Osteoblast (primary cell): ENCODE measurements at places on chromosomes 4 and X. TPM values are rescaled to one million over a fixed set of nuclear protein-coding genes. Genes with fewer than 3 reads are reported as not detected.

F11 gene
- total RNA-seq = not detected in 2 replicates

PRKG2 gene
- 0.72 and 0.88 TPM in 2 replicates for total RNA-seq

NDNF gene
- 9.8 and 11.5 TPM in 2 replicates for total RNA-seq

FAM133A gene
- total RNA-seq = 0.29 and 0.36 TPM in 2 replicates

RS1 gene
- total RNA-seq = not detected in 2 replicates

BOD1L1 gene
- 27.5 and 31.8 TPM in 2 replicates for total RNA-seq

GRCh38 chr4:102223461-102223860 is 121.8 kb downstream of the SLC39A8 start:
- DNase-seq = no peak

DNA sequence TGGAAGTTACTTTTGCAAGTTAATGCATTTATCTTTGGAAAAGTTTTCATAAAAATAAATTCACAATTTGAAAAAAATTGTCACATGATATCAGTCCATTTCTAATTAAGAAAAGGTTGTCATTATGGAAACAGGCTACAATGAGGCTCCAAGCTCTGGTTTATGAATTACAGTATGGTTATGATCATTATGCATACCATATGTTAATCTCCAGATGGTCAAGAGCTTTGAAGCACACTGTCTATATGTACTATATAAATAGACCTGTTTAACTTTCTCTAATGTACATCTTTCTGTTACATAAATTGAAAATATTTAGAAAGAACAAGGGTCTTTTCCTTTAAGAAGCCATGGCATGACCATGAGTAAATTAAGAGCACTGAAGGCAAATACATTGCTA is 2338.8 kb downstream of the PCDH7 start:
- no peak for DNase-seq

DNA sequence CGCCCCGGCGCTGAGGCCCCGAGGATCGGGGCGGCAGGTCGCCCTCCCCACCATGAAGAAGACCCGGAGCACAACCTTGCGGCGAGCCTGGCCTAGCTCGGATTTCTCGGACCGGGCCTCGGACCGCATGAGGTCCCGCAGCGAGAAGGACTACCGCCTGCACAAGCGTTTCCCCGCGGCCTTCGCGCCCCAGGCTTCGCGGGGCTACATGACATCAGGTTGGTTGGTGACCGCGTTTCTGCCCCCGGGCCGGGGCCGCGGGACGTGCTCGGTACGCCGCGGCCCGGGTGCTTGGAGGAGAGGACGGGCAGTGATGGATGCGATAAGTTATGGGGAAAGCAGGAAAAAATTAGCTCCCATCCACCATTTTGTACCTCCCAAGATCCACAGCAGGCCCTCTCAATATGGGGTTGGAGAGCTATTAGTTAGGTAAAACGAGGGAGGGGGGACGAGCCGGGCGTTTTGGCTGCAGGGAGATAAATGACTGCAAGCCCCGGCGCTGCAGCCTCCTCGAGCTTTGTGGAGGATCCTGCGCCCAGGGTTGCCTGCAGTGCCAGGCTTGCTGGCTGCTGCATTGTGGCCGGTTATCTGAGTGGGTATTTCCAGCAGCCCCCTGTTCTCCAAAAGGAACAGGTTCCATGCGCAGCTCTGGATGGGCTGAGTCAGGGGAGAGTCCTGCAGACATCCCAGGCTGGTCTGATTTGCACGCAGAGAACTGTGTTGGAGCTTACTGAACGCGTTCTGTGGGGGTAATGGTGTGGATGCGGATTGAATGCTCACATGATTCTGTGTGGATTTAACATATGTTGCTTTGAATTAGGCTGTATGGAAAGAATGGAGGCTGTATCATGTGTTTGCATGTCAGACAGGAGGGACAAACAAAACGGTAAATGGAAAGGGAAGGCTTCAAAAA is 1.9 kb downstream of the STOX2 start:
- peak; percentile 49 for DNase-seq

DNA sequence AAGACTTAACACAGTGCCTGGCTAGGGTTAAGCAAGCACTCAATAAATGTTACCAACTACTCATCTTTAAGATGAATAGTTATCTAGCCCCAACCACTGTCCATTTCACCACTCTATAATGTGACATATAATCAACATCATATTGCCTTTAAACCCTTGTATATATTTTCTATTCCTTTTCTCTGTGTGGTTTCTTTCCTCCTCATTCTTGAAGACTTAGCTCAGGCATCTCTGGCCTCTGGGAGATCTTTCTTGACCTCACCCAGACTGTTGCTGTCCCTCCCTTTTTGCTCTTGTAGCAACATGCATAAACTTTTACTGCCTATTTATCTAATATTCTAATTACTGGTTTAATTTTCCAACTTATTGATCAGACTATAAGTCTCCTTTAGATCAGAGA is 249.9 kb upstream of the MAB21L2 start:
- no peak for DNase-seq

GRCh38 chrX:22122510-22122909 is 90.4 kb downstream of the PHEX start:
- peak; percentile 73 for DNase-seq

- no peak for DNase-seq
Measured at GRCh38 chr4:88705805-88706492, 8.3 kb upstream of the NAP1L5 start.

DNA sequence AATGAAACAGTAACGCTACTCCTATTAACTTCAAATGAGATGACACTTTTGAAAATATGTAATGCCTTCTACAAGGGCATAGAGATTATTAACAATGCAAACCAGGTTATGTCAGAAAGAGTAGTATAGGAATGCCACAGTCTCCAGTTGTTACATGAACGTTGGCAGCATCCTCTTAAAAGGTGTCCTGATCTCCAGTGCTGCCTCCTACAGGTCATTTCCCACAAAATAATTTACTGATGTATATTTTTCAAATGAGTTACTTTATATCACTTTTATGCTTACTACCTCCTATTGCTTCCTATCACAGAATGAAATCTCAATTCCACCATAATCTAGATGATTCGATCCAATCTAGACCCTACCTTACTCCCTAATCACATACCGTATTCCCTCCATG is 195.2 kb upstream of the EPHA5 start:
- peak; percentile 18 for DNase-seq

DNA sequence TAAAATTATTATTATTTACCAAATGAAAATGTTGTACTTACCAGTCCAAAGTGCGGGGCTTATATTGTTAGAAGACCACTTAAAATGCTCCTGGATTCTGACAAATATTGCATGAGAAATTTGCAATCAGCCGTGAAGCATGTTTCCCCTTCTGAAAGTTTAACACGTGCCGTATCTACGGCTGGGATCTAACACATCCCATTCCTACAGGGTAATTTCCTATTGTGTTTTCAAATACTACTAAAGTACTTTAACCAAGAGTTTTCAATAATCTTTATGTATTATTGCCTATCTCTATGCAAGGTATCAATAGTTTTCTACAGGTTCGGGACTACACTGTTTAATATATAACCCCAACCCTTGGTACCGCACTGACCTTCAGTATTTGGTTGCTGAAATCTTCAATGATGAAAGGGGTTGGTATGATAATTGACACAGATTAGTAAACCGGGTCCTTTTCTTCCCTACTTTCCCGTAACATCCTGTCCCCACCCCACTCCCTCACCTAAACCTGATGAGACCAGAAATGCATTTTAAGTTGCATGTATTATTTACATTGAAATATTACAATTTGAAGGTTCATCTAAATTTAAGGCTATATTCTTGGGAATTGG is 795 bp upstream of the BRWD3 start:
- DNase-seq = peak; percentile 53

- DNase-seq = no peak
Measured at GRCh38 chrX:78747489-78747888, at the start of gene LPAR4. TSS of gene LPAR4 (plus strand) at chrX:78747720. CDS start at chrX:78754870, 7,150 bp downstream.

DNA sequence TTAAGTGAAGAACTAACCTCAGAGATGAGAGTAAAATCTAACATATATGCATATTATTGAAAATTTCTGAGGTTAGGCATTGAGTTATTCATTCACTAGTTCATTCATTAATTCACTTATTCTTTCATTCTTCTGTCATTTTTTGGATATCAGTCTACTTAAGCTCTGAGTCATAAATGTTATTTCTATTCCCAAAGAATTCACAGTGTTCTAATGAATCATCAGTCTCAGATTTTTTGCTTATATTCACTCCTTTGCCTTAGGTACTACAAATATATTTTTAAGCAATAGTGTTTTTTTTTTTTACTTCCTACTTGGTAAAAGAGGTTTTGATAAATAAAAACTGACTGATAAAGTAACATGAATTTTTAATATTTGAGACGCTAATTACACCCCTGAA is 95.2 kb upstream of the DKK2 start:
- peak; percentile 58 for DNase-seq

- no peak for DNase-seq
Measured at GRCh38 chrX:45557387-45557786, 356.7 kb upstream of the DIPK2B start.

DNA sequence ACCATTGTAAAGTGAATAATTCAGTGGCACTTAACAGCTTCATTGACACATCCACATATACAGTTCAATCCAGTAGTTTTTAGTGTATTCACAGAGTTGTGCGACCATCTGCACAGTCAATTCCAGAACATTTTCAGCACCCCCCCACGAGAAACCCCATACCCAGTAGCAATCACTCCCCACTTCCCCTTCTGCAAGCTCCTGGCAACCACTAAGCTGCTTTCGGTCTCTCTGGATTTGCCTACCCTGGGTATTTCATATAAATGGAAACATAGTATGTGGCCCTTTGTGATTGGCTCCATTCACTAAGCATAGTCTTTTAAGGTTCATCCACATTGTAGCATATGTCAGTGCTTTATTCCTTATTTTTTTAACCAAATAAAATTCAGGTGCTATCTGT is 10.0 kb downstream of the MSL3 start:
- no peak for DNase-seq

GRCh38 chr4:138958519-138958918 is 57.1 kb upstream of the NOCT start:
- no peak for DNase-seq

GRCh38 chr4:73864365-73864764 is 4.8 kb upstream of the CXCL1 start:
- DNase-seq = no peak

- no peak for DNase-seq
Measured at GRCh38 chrX:69082753-69083150, 82.5 kb downstream of the PJA1 start.

DNA sequence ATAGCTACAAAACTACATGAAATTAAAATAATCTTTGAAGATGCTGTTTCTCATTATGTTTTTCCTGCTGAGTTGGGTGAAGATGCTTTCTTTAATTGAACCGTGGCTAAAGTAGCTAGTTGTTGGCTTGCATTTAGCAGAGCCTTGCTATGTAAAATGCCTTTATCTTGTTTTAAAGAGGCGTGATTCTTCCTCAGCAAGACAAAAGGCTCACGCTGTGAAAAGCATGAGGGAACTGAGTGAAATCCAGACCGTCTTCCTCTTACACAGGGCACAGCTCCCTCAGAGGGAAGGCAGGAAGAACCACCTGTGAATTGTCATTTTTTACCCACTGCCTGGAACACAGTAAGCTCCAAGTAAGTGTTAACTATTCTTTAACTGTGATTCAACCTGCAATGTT is 39.0 kb upstream of the ZNF518B start:
- DNase-seq = no peak

- DNase-seq = peak; percentile 57
Measured at GRCh38 chr4:182139491-182139890, 103.7 kb upstream of the TENM3 start.

DNA sequence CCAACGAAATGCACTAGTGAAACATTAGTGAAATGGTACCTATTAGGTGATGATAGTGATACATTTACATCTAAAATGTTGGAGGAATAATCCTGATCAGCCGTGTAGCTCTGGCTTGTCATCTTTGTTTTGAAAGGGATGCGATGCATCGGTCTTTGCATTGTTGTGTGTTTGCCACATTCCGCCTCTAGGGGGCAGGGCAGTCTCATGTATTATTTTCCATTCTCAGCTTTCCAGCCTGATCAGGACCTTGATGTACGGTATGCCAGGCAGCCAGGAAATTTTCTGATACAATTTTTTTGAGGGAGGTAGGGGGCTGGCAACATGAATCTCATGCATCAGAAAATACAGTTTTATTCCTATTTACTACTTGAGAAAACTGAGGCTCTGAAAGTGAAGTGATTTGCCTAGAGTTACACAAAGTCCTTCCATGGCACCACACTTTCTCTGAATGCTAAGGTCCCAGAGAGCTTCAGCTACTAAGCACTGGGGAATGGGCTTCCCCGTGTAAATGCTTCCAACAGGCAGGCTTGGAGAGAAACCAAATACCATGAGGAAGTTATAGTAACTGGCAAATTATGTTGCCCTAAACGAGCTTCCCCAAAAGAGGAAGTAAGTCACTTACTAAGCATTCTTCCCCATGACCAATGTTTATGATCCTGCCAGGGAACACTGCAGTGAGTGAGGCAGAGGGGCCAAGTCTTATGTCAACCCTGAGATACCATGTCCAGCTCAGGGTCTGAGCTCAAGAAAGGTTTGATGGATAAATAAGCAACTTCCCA is 31.8 kb upstream of the IQSEC2 start:
- DNase-seq = peak; percentile 91

- DNase-seq = no peak
Measured at GRCh38 chrX:150436195-150436594, 73.1 kb downstream of the MAMLD1 start.

GRCh38 chr4:102525097-102525496 is 23.9 kb downstream of the NFKB1 start:
- DNase-seq = no peak

DNA sequence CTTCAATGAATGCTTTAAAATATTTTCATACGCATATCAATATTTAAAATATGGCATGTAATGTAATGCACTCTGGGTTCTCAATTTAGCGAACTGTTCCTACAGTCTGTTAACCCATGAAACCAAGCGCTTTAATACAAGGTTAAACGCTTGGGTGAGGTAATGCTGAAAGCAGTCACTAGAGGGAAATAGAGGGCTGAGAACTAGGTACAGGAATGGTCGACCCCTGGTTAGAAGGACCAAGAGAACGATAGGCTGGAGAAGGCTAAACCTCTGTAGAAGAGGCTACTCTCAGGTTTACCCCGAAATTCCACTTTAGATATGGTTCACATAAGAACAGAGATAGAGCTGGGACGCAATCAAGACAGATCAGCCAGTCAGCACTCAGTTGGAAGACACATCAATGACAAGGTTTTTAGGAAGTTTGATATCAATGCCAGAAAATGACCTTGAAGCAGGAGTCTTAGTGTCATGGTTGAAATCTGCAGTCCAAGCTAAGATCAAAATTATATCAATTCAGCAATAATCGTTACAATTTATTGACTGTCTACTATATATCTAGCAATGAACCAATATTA is 26.9 kb downstream of the ARSJ start:
- DNase-seq = no peak

- DNase-seq = no peak
Measured at GRCh38 chr4:138894011-138894410, 121.6 kb upstream of the NOCT start.

DNA sequence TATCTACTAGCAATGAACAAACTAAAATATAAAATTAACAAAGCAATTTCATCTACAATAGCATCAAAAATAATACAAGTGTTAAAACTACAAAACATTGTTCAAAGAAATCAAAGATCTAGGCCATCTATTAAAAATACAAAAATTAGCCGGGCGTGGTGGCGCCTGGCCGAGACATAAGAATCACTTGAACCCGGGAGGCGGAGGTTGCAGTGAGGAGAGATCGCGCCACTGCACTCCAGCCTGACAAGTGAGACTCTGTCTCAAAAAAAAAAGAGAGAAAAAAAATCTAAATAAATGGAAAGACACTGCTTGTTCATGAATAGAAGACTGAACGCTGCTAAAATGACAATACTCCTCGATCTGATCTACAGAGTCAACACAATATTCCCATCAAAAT is 139.2 kb downstream of the RBM47 start:
- DNase-seq = no peak

GRCh38 chrX:129641469-129641868 is 13.3 kb downstream of the APLN start:
- no peak for DNase-seq

- DNase-seq = peak; percentile 88
Measured at GRCh38 chr4:119209077-119209476, 3.4 kb upstream of the USP53 start.
